ENCODE measurements at places on chromosomes 6 and 20.
A peak's percentile ranks its signal among the peaks of the same experiment; 100 is the strongest.

- DNase-seq = no peak
Measured at GRCh38 chr20:60352596-60352995, 394.4 kb downstream of the CDH26 start.

- no peak for DNase-seq
Measured at GRCh38 chr6:18317850-18318249, 53.5 kb upstream of the DEK start.

GRCh38 chr6:107618672-107619071 is 128.8 kb downstream of the SOBP start:
- no peak for DNase-seq

GRCh38 chr6:137673603-137674002 is 179.4 kb upstream of the OLIG3 start:
- no peak for DNase-seq

DNA sequence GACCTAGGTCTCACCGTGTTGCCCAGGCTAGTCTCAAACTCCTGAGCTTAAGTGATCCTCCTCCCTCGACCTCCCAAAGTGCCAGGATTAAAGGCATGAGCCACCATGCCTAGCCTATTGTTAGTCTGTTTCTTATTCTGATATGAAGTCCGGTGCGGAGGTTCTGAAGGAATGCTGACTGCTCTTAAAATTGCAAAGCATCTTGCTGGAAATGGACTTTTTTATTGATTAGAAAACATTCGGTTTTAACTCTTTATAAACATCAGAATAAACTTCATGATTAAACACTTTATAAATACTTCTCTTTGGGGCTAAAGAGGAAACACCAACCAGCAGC is 3.2 kb downstream of the TNFAIP3 start:
- DNase-seq = no peak

DNA sequence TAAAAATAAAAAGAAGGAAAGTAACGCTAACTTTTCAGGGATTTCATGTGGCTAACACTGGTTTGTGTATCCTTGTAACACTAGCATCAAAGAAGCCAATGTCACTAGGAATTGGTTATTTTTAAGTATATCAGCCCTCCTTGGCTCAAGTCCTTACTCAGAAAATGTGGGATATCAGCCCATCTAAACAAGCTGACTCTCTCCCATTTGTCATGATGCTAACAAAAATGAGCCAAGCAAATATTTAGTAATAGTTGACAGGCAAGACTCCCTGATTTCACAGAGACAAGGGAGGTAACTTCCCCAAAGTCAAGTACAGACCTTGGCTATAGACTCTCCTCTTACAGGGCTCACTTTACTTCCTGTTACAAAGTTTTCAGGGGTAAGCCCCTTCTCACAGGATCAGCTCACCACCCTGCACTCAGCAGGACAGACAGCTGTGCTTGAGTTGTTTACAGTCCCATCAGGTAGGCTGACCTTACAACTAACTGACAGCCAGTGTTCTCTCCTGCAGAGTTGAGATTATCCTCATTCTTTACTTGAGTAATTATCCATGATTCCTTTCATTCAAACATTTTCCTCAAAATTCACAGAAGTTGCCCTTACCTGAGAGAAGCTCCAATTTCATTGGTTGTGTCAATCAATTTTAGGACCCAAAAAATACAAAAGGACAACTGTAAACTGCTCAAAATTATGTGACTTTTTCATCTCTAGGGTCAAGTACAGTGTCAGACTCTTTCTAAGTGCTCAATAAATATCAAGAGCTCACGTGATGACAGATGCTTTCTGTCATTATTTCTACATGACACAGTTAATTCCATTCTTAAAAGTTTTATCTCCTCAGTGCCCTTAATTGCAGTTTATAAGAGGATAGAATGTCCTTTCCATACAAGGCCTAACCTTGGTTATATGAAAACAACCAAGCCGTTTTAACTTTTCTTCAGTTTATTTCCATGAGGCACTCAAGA is 38.1 kb upstream of the BMP5 start:
- DNase-seq = no peak

- no peak for DNase-seq
Measured at GRCh38 chr20:22207280-22207679, 377.1 kb downstream of the FOXA2 start.

DNA sequence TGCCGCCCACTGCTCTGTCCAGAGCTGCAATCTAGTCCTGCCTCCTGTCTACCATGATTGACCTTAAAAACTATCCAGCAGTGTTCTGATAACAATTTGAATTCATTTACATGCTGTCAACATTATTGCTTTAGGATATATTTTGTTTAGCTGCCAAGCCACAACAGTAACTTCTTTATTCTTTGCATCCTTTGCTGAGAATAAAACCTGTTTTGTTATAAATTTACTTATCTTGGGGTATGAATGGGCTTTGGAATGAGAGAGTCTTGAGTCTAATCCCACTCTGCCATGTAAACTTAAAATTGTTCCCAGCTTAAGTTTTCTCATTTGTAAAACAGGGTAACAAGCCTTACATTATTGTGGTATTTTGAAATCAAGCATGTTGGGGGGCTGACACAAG is 116.4 kb downstream of the FLRT3 start:
- DNase-seq = no peak

DNA sequence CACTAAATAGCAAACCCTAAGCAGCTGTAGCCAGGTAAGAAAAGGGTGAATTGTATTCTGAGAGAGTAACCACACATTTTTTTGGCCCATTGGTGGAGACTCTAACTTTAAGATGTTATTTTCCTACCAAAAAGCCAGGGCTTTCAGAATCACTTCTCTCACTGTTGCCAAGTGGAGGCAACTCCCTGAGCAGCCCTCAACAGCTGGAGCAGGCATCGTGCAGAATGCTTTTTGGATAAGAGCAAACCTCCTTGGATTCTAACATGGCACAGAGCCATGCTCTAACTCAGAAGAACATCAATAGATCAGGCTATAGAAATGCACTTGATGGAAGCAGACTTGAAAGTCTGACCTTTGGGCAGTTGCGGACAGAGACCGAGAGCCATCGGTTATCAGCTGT is 722.2 kb upstream of the CHD6 start:
- no peak for DNase-seq

DNA sequence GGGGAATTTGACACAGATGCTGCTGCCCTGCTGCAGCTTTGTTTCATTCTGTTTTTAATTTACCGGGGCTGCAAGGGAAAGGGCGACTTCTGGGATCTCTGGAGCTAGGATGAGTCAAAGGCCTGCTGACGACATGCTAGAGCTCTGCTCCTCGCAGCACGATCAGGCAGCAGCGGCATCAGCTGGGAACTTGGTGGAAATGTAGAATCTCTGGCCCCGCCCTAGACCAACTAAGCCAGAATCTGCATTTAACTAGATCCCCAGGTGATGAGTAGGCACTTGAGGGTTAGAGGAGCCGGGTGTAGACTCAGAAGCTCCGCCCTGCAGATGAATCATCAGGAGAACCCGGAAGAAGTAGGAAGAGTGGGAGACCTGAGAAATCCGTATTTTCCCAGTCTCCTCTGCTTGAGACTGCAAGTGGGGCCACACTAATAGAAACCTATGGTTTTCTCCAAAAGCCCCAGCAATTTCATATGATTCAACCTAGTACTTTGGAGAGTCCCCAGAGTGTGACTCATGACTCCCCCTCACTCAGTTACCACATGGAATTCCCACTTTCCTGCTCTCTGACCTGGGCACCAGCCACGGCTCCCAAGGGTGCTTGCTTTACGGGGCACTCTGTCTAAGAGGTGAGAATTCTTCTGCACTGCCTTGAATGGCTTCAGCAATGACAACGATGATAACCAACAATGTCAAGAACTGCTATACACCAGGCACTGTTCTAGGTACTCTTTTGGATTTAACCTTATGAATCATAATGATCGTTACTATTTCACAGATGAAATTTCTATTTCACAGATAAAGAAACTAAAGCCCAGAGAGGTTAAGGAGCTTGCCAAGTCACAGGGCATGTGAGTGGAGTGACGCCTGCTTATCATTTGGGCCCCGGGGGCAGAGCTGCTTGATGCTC is 18.1 kb downstream of the TUBB2B start:
- DNase-seq = peak; percentile 87

- no peak for DNase-seq
Measured at GRCh38 chr6:132933090-132933489, 118.7 kb downstream of the RPS12 start.

DNA sequence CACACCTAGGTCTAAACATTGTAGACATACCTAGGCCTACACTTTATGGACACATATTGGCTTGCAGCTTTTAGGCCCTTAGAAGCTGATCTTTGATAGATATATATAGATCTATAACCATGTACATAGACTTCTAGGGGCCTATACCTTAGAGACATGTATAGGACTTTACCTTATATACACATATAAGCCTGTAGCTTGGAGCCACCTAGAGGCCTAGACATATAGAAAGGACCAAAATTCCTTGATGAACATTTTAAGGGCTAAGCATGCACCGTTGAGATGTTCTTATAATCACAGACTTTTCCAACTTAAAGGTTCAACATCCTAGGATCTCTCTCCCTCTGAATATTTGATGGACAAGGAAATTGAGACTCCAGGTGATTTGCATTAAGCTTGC is 371.7 kb upstream of the SASH1 start:
- DNase-seq = no peak

- no peak for DNase-seq
Measured at GRCh38 chr6:47917202-47917601, 135.4 kb downstream of the OPN5 start.

GRCh38 chr20:3655131-3655405 is 8.1 kb downstream of the GFRA4 start:
- DNase-seq = no peak

DNA sequence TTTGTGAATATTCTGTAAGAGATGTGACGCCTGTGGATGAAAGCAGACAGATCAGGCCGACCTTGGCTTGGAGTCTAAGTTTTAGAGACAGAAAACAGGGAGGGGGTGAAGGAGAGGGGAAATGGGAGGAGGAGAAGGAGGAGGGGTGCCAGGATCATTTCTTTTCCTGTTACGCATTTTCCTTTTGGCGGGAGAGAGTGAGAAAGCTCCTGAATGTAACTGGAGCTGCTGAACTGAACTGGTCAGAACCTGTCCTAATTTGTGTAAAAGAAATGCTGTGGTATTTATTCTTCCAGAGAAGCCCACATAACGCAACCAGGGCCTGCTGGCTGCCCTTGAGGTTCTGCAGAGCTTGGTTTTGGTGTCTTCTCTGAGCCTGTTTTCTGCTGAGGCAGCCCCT is 41.9 kb downstream of the UTRN start:
- DNase-seq = no peak

GRCh38 chr6:138278326-138278725 is 60.0 kb upstream of the PBOV1 start:
- DNase-seq = no peak

DNA sequence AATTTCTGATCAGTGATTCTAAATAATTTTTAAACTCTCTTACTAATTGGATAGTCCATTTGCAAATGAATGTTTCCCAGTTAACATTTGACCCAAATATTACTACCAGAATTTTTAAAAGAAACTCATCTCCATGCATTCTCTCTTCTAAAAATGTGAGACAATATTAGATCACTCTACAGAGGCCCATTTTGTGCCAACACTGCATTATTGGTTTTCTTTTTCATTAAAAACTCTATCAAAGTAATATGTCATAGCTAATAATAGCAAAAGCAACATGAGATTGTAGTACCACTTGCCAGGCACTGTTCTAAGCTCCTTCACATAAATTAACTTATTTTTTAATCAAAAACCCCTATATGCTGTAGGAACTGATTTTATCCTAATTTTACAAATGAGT is 345.6 kb upstream of the PLCB4 start:
- DNase-seq = no peak

GRCh38 chr20:43746344-43747137 is 19.7 kb upstream of the GTSF1L start:
- no peak for DNase-seq

DNA sequence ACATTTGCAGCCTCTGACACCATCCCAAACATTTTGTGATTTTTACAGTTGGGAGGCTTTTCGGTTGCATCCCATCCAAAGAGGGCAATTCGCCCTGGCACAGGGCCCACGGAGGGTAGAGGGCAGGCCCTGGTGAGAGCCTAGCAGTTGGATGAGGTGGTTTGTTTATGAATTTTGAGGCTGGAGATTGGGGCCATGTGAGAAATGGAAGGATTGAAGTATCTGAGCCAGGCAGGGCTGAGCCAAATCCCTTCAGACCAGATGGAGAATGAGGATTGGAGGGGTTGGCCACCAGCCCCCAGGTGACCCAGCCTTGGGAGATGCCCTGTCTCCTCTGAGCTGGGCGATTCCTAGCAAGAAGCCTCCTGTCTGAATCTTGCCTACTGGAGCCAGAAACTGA is 52.6 kb upstream of the CCDC167 start:
- no peak for DNase-seq

DNA sequence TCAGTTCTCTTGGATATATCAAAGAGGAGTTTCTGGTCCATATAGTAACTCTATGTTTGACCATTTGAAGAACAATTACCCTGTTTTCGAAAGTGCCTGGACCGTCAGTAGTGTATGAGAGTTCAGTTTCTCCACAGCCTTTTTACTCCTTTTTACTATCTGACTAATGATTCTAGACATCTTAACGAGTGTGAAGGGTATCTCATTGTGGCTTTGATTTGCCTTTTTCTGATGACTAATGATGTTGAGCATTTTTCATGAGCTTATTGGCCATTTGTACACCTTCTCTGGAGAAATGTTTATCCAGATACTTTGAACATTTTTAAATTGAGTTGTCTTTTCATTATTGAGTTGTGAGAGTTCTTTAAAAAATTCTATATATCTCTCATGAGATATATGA is 114.9 kb upstream of the ATXN1 start:
- no peak for DNase-seq

GRCh38 chr6:144624716-144625115 is 339.6 kb downstream of the UTRN start:
- DNase-seq = no peak

- DNase-seq = no peak
Measured at GRCh38 chr20:37270576-37271420, 9.2 kb upstream of the GHRH start.

DNA sequence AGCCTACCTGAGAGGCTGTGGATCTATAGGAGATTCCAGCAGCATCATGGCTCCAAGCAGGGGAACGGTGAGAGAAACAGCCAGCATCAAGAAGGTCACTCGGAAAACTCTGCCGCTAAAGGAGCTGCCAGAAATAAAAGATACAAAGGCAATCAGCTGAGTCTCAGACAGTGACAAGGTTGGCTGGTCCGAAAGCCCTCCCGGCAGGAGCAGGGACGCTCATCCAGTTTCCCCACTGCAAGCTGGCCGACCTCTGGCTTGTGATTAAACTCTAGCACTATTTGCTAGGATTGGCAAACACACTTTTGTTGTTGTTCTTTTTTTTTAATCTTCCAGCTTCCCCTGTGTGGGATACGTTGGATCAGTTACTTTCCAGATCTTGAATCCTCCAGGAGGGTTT is 8.7 kb downstream of the APMAP start:
- DNase-seq = no peak

- DNase-seq = no peak
Measured at GRCh38 chr6:37624121-37624520, 73.6 kb downstream of the MDGA1 start.

- no peak for DNase-seq
Measured at GRCh38 chr20:41135187-41135887, 2.0 kb upstream of the PLCG1 start.

GRCh38 chr6:75438442-75439116 is 55.0 kb downstream of the FILIP1 start:
- DNase-seq = no peak
